ENCODE measurements at places on chromosomes 5 and 9.

GRCh38 chr9:97039514-97039860, 545 bp upstream of the CTSV start:
- peak; percentile 72 for DNase-seq

DNA sequence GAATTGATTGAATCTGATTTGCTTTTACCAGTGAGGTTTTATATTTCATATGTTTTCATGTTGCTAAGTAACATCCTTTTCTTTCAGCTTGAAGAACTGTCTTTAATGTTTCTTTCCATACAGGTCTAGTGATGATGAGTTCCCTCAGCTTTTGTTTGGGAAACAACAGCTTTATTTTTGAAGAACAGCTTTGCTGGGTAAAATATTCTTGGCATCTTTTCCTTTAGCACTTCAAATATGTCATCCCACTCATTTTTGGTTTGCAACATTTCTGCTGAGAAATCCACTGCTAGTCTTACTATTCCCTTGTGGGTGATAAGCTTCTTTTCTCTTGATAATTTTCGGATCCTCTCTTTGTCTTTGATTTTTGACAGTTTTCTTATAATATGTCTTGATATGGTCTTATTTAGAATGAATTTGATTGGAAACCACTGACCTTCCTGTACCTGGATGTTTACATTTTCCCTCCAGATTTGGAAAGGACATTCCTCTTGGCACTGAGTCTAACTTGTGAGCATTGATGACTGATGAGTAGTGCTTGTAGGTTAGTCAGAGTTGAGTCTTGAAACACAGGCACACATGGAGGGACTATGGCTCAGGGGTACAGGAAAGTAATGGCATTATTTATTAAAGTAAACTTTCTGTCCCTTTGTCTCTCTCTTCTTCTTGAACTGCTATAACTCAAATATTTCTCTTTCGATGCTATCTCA, 220.3 kb downstream of the SPATA31D1 start:
- no peak for DNase-seq

DNA sequence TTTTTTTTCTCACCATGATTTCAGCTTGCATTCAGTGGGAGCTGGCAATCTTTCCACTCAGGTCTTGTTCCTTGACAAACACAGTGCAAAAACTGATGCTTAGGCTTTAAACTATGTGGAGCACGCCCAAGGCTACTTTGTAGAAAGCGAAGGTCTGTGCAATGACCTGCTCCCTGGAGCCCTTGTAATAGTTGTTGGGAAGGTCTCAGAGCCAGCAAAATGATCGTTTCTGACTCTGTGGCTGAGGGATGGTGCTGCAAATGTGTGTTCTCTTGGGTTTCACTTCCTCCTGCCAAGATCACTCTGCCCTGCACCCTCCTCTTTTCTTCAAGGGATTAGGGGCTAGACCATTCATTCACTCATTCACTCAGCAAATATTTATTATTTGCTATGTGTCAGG, 249.7 kb upstream of the MAP3K1 start:
- no peak for DNase-seq

DNA sequence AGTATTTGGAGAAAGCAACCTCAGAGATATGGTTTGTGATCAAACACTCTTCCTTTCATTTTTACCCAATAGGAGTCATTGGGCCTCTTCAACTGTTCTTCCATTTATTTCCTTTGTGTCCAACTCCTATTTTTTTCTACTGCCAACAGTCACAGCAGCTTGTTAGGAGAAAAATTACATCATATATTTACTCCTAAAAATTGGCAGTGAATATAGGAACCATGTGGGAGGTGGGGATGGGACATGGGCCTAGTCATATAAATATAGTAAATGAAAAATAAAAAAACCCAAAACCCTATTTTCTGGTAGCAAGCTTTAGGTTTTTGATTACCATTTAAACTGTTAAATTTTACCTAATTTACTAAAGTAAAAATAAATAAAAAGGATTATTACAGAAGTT, 134.9 kb upstream of the MPDZ start:
- DNase-seq, result no peak

GRCh38 chr5:116273448-116274242, 188.8 kb downstream of the COMMD10 start:
- no peak for DNase-seq

Measured in NCI-H69 (cell line).